ENCODE measurements at places on chromosomes 16 and 17. TPM values are rescaled to one million over a fixed set of nuclear protein-coding genes. Genes with fewer than 3 reads are reported as not detected.

The PDIA2 gene
- not detected for total RNA-seq

The MYH11 gene
- total RNA-seq: 23,237 TPM

The GPR142 gene
- total RNA-seq: not detected

The SEPHS2 gene
- total RNA-seq: 36.1 TPM

The HSPB9 gene
- total RNA-seq: not detected

The SMIM5 gene
- 3.8 TPM for total RNA-seq

The INO80E gene
- total RNA-seq: 73.3 TPM

The KRT222 gene
- total RNA-seq: 2.4 TPM

The CDRT15L2 gene
- total RNA-seq: not detected

The NOMO2 gene
- total RNA-seq: 83.1 TPM

The KRT15 gene
- 1.2 TPM for total RNA-seq

GRCh38 chr16:2956579-2956956, 7.5 kb upstream of the KREMEN2 start:
- no peak for ATAC-seq

GRCh38 chr16:20911361-20911760, 10.8 kb downstream of the LYRM1 start:
- ATAC-seq: no peak

DNA sequence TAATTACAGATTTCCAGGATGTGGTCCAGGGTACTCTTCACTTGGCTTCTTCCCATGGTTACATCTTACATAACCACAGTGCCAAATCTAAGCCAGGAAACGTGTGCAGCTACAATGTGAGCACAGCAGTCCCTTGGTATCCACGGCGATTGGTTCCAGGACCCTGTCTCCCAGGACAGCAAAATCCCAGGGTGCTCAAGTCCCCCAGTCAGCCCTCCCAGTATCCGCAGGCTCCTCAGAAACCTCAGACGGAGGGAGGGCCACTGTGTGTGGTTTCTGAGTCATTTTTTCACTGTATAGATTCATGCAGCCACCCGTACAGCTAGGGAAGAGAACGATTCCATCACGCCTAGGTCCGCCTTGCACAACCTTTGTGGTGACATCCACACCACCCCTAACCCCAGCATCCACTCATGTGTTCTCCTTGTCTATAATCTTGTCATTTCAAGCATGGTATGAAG, 11.1 kb upstream of the ATP2C2 start:
- ATAC-seq: no peak

GRCh38 chr17:50067996-50068395, 12.1 kb downstream of the ITGA3 start:
- ATAC-seq: no peak

GRCh38 chr17:44314524-44314868, 6.1 kb downstream of the RUNDC3A start:
- ATAC-seq: no peak

DNA sequence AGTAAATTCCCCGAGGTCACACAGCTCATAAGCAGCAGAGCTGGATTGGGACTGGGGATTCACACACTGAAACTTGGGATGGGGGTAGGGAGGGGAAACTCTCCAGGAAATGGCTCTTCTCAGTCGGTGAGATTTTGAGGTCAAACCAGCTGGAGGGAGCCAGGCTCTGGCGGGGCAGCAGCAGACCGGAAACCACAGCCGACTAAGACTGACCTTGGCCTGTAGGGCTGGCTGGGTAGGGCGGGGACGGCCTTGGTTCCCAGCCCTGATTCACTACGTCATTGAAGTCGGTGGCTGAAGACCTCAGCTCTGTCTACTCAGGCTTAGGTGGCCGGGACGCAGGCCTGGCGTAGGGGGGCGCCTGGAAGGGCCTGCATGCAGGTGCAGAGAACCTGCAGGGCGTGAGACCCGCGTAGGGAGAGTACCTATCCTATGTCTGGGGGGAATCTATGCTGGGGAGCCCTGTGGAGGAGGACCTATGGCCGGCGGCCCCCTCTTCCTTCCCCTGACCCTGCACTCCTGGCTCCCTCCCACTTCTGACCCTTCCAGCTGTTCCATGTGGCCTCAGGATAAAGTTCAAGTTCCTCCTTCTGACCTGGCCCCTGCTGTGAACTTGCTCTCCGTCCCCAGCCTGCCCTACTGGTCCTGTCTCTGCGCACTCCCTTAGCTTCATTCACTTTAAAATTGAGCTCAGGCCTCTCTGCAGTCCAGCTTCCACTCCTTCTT, 11.9 kb upstream of the SLC4A1 start:
- ATAC-seq: peak; percentile 92

DNA sequence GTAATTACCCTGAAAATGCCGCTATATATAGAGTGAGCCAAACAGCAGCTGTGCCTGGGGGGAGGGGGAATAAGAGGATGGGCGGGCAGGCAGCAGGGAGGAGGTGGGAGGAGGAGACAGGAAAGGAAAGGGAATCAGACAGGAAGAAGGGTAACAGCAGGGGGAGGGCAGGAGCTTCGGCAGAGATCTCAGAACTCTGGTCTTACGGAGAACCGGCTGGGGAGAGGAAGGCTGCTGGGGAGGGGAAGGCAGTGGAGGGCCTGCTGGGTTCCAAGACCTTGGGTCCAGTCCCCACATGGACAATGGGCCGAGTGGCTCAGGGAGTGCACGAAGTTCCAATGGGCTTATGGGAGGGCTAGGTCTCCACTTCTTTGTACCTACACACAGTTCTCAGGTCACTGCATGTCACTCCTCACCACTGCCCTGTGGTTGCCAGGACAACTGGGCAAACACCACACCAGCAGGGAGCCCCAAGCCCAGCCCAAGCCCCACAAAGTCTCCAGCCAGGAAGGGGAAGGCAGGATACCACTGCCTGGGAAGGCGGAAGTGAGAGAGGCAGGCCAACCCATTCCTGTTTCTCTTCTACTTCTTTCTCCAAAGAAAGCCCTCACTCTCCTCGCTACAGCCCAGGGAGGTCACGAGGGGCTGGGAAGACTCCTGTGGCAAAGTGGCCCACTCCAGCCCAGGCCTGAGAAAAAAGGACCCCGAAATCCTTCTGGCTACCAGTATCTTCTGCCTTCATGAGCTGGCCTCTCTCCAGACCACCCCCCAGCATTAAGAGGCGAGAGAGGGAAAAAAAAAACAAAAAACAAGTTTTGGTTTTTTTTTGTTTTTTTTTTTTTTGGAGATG, 25.3 kb downstream of the G6PC3 start:
- ATAC-seq: peak; percentile 68

DNA sequence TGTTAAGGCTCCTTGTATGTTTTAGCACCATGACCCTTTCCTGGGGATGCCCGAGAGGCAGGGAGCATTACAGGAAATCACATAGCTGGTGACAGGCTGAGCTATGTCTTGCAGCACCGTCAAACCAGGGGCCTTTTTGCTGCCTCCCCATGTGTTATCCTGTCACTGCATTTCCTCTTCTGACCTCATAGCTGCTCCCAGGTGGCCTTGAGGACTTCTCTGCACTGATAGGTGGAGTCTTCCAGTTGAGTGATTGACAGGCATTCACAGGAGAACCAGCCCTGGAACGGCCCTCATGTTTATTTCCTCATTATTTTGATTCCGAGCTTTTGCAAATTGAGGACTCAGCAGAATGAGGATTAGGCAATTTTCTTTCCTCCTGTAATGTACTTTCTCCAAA, 349.6 kb downstream of the HAPSTR1 start:
- no peak for ATAC-seq

GRCh38 chr16:22726868-22727267, 87.1 kb upstream of the HS3ST2 start:
- ATAC-seq: no peak

DNA sequence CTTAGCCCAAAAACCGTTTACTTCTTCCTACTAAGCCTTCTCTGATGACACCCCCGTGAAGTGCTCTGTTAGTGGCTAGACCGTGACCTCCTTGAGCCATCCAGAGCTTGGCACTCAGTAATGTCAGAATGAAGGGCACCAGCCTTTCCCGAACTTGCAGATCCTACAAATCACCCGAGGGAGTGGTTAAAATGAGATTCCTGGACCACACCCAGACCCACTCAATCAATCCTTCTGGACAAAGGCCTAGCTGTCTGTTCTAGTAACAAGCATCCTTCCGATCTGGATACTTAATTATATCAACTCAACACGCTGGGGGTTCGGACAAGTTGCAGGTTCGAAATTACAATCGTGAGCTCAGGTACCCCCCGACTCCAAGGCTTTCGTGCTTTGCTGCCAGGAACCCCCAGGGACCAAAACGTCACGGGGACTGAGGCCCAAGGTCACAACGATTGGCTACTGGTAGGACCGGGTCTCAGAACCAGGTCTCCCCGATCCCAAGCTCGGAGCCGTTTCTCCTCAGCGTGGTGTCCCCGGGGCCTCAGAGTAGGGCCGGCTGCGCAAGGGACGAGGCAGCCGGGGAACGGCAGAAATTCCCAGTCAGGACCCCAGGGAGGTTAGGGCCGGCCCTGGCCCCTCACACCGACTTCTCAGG, 527 bp downstream of the CIAPIN1 start:
- peak; percentile 15 for ATAC-seq

GRCh38 chr17:83037084-83037873, 42.1 kb upstream of the METRNL start:
- ATAC-seq: no peak

- peak; percentile 79 for ATAC-seq
Observed at GRCh38 chr17:41895617-41896016, 23.1 kb downstream of the ACLY start.

DNA sequence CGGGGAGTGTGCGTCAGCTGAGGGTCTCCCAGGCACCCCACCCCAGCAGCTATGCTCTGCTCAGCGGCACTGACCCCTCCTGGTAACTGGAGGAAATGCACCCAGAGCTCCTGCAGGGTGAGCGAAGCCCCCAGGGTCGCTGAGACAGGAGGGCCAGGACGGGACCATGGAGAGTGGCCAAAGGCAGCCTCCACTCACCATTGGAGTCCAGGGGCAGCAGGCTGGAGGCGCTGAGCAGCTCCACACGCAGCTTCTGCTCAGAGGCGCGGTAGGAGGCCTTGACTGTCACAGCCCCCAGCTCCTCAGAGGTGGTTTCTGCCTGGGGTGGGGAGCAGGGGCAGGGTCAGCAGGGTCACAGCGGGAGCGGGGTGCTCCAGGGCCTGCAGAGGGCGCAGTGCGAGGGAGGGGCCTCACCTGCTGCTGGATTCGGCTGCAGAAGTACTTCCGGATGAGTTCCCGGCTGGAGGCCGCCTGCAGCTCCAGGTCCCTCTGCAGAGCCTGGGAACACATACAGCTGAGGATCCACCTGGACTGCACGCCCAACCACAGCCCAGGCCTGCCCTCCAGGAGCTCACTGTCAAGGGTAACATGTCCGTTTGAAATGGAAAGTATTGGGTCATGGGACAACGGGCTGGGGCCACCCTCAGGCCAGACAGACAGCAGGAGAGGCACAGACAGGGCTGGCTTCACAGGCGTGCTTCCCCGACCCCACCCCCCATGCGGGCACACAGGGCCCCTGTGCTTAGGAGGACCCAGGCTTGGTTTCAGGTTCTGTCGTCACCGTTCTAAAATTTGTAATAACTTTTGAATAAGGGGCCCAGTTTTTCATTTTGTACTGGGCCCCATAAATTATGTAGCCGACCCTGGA, 13.8 kb downstream of the UNC13D start:
- no peak for ATAC-seq

DNA sequence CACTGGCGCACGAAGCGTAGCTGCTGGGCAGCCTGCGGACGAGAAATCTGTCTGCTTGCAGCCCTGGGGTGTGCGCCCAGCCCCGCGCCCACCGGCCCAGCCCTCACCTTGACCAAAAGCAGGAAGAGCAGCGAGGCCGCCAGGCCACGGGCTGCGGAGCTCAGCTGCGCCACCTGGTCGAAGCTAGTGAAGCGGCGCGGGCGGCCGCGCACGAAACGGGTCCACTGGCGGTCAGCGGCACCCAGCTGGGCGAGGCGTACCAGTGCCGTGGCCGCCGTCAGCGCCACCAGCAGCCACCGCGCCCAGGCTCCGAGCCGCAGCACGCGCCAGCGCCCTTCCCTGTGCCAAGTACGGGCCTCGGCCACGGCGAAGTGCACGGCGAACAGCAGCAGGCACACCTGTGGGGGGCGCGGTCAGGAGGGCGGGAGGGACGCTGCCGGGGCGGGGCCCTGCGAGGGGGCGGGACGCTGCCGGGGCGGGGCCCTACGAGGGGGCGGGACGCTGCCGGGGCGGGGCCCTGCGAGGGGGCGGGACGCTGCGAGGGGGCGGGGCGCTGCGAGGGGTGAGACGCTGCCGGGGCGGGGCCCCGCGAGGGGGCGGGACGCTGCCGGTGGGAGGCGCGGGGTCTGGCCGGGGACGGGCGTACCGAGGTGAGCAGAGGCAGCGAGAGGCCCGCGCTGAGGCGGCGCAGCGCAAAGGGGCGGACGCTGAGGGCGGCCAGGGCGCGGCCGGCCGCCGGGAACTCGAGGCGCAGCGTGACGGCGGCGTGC, 43.2 kb downstream of the TSC2 start:
- ATAC-seq: peak; percentile 52

DNA sequence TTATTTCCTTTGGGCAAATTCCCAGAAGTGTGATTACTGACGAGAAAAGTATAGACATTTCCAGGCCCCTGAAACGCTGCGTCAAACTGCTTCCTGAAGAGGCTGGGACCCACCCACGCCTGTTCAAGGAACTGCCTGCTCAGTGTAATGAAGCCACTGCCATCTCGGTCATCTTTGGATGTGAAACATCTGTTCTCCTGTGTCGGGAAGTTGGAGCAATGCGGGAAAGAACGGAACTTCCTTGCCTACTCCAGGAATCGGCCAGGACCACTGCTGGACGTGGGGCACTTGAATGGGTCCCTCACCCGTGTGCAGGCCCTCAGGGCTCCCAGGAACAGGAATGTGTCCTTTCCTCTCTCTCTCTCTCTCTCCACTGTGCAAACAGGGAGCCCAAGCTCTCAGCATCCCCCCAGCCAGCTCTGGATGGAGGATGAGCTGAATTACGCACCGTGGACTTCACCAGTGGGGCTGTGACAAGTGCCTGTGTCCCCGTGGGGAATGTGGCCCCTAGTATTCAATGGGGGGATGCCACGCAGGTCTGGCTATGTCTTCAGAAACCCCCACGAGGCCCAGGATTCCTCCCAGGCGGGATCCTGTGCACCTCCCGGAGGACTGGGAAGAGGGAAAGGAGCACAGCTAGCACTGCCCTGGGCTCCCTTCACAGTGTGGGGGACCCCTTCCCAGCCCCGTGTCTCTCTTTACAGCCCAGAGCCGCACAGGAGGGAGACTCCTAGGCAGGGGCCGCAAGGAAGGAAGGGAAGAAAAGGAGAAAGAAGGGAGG, 18.3 kb upstream of the LITAF start:
- peak; percentile 74 for ATAC-seq

DNA sequence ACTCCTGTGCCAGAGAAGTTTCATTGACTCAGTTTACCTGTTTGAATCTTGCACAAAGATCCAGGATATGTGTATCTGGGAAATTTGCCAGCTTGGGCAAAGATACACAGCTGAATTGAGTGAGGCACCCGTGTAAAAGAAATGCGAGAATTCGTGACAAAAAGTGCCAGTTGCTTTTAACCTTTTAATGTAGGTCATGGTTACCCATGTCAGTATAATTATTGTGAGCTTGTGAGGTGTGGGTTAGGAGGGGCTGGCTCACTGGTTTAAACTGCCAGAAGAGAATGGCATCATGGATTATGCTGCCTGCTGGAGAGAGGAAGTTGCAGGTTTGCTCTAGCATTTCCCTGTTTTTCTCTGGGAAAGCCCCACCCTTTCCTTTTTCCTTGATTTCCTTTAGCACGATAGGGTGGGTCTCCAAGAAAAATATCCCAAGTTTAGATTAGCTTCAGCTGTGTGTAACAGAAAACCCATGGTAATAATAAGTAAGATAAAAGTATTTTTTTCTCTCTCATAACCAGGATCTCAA, 24.8 kb upstream of the NDRG4 start:
- no peak for ATAC-seq

- ATAC-seq: no peak
Observed at GRCh38 chr17:13626703-13627102, 25.0 kb upstream of the HS3ST3A1 start.
